ENCODE measurements at places on chromosomes 7 and 10. TPM values are rescaled to one million over a fixed set of nuclear protein-coding genes. Genes with fewer than 3 reads are reported as not detected.

- no peaks in the 10 kb centered on the region for H3K36me3 ChIP-seq
- H3K4me3 ChIP-seq, result no peak overlapping the region
- H3K4me1 ChIP-seq, result peaks cover 1% of the 10 kb centered on the region
- DNase-seq, result no peak
- H3K27ac ChIP-seq, result no peak overlapping the region
These were observed 217.7 kb downstream of the TMEM178B start for GRCh38 chr7:141291541-141291940.

DNA sequence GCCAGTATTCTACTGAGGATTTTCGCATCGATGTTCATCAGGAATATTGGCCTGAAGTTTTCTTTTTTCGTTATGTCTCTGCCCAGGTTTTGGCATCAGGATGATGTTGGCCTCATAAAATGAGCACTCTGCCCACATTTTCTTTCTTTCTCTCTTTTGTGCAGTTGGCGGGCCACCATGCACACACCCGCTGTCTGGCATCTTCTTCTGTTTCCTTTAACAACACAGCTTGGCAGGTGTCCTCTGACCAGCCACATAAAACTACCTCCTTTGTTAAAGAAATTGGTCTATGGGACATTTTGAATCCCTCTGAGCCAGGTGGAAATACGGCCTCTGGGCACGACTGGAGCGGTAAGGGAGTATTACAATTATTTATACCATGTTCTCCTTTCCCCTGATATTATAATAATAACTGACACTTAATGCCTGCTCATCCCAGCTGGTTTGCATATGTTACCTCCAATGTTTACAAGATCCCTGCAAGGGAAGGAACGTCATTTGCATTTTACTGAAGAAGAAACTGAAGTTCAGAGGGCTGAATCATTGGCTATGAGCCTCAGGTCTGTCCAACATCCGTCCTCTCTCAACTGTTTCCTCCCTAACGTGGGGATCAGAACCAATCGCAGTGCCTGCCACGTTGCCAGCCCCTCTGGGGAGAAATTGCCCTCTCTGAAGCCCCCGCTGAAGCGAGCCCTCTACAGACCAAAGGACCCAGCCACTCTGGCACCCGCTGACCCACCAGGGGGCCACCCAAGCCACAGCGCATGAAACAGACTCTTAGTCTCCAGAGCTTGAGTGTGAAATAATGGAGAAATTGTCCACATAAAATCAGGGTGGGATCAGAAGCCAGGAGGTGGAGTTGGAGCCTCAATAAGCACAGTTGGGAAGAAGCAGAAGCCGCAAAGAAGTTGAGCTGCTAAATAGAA lies 125.0 kb upstream of the FOXK1 start:
- H3K36me3 ChIP-seq, result peaks cover 2% of the 10 kb centered on the region
- H3K4me1 ChIP-seq, result no peaks in the 10 kb centered on the region
- no peak for DNase-seq
- no peak overlapping the region for H3K4me3 ChIP-seq
- H3K27ac ChIP-seq, result no peak overlapping the region

Gene ZNF365
- not detected for total RNA-seq

DNA sequence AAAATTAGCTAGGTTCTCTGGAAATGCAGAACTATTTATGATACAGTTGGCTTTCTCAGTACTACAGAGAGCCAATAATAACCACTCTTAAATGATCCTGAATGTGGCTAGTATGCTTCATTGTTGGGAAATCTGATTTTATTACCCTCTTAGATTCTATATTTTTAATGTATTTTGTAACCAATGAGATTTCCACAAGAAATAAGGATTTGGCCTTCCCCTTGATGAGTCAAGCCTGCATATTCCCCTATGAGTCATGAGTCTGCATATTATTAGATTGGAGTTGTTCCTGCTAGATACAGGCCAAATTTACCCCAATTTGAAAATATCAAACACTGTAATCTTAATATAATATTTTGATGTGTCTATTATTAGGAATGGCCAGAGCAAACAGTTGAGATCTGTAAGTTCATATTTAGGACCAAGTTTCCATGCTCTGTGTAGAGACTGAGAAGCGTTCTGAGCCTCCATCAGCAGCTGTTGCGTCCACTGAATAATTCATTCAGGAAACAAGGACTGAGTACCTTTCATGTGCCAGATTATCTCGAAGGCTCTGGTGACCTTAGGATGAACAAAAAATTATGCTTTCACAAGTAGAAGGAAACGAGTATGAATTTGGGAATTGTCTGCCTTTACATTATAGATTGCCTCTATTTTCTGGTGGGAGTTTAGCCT lies 793.4 kb downstream of the NRG3 start:
- H3K4me3 ChIP-seq, result no peak overlapping the region
- H3K36me3 ChIP-seq, result no peaks in the 10 kb centered on the region
- peaks cover 6% of the 10 kb centered on the region for H3K4me1 ChIP-seq

GRCh38 chr10:118047880-118048279 lies 1.1 kb upstream of the RAB11FIP2 start:
- H3K27me3 ChIP-seq, result no peaks in the 10 kb centered on the region
- H3K27ac ChIP-seq, result no peak overlapping the region
- peak overlapping the region; percentile 87 for H3K4me3 ChIP-seq
- H3K4me1 ChIP-seq, result peaks cover 21% of the 10 kb centered on the region

Gene KCNH2
- total RNA-seq, result 9.4 TPM

All from progenitor cell of endocrine pancreas (in vitro differentiated cells).